Left lung (tissue), 14 donors: ENCODE measurements at places on chromosomes 7 and 10. TPM values are rescaled to one million over a fixed set of nuclear protein-coding genes. Genes with fewer than 3 reads are reported as not detected.

Gene CTAGE6
- 0.27 TPM for polyA plus RNA-seq

Gene PDE1C
- 2.0 TPM for polyA plus RNA-seq

DNA sequence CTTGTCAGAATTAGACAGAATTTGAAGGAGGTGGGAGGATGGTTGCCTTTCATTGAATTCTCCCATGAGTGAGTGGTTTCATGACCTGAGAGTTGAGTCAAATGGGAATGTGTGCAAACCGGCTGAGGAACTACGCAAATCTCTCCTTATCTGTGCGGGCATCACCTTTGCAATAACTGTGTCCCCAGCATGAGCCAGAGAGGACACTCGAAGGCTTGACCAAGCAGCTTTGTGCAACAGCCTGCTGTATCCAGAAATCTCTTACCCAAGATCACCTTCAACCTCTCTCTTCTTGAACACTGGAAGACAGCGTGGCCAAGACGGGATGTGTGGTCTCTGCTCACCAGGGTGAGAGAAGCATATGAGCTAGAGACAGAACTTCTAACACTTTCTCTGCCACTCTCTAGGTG lies 93.8 kb upstream of the IKZF1 start:
- H3K4me3 ChIP-seq = no peak overlapping the region
- no peak for DNase-seq
- H3K4me1 ChIP-seq = peaks cover 59% of the 10 kb centered on the region
- H3K27ac ChIP-seq = peak overlapping the region; percentile 50

GRCh38 chr7:143394777-143395176 lies 13.6 kb downstream of the ZYX start:
- no peak overlapping the region for H3K27ac ChIP-seq
- H3K4me3 ChIP-seq = no peak overlapping the region
- H3K36me3 ChIP-seq = no peaks in the 10 kb centered on the region
- no peak for DNase-seq

Gene SKIDA1
- 4.2 TPM for polyA plus RNA-seq

GRCh38 chr10:84907461-84908009 lies 579.1 kb downstream of the CCSER2 start:
- H3K27me3 ChIP-seq = no peaks in the 10 kb centered on the region
- no peak overlapping the region for H3K4me3 ChIP-seq
- H3K36me3 ChIP-seq = no peaks in the 10 kb centered on the region
- no peak for DNase-seq
- H3K27ac ChIP-seq = no peak overlapping the region

GRCh38 chr10:27490807-27491206 lies 13.3 kb upstream of the RAB18 start:
- H3K4me1 ChIP-seq = no peaks in the 10 kb centered on the region

DNA sequence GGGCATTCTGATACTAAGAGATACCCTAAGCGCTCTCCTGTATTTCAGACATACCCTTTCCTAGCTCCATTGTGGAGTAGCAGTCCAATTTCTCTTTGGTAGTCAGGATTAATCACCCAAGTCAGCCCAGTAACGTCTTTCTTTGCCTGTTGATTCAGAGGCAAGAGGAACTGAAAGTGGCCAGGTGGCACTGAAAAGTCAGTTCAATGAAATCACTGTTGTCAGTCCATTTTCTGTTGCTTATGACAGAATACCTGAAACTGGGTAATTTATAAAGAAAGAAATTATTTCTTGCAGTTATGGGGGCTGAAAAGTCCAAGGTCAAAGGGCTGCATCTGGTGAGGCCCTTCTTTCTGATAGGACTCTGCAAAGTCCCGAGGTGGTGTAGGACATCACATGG lies 40.2 kb downstream of the ANKRD61 start:
- no peak for DNase-seq
- H3K27ac ChIP-seq = no peak overlapping the region
- H3K27me3 ChIP-seq = no peaks in the 10 kb centered on the region
- peaks cover 9% of the 10 kb centered on the region for H3K4me1 ChIP-seq
- H3K36me3 ChIP-seq = no peaks in the 10 kb centered on the region
- H3K4me3 ChIP-seq = no peak overlapping the region

Gene FBXL13
- polyA plus RNA-seq = 4.5 TPM

- no peak overlapping the region for H3K27ac ChIP-seq
- no peaks in the 10 kb centered on the region for H3K27me3 ChIP-seq
- H3K4me1 ChIP-seq = peaks cover 19% of the 10 kb centered on the region
- no peak for DNase-seq
- H3K4me3 ChIP-seq = no peak overlapping the region
Observed at GRCh38 chr10:11573497-11573896, 38.0 kb downstream of the USP6NL start.

DNA sequence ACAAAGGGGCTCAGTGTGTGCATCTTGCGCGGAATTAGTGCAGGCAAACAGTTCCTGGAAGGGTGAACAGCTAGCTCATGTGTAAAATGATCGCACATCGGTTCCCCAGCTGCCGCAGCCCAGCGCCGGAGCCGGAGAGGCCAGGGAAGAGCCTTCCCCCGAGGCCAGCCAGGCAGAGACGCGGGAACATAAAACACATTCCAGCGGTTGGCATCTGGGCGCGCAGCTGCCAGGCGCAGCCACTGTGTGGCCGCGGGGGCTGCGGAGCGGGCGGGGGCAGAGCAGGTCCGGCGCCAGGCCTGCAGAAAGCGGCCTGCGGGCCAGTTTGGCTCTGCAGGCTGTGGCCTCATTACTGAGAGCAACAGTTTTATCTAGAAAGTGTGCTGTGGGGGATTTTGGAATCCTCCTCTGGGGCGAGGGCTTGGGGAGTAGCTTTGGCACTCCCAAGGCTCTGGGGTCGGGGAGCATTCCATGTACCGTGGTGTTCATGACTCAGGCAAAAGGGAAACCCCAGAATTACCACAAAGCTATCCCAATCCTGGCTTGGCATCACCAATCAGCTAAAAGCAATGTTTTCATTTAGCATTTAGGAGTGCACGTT lies 74.3 kb downstream of the SAMD9 start:
- H3K36me3 ChIP-seq = no peaks in the 10 kb centered on the region
- no peaks in the 10 kb centered on the region for H3K27me3 ChIP-seq
- DNase-seq = peak; percentile 27
- no peak overlapping the region for H3K27ac ChIP-seq
- H3K4me1 ChIP-seq = no peaks in the 10 kb centered on the region
- no peak overlapping the region for H3K4me3 ChIP-seq

Gene BRAT1
- 33.7 TPM for polyA plus RNA-seq

Gene NAT16
- 0.27 TPM for polyA plus RNA-seq

- DNase-seq = no peak
- no peaks in the 10 kb centered on the region for H3K4me1 ChIP-seq
- no peak overlapping the region for H3K27ac ChIP-seq
- H3K27me3 ChIP-seq = no peaks in the 10 kb centered on the region
- H3K4me3 ChIP-seq = no peak overlapping the region
Observed at GRCh38 chr7:25429731-25430130, 201.4 kb upstream of the NPVF start.

GRCh38 chr10:7035126-7035761 lies 375.6 kb downstream of the SFMBT2 start:
- no peaks in the 10 kb centered on the region for H3K36me3 ChIP-seq
- no peaks in the 10 kb centered on the region for H3K27me3 ChIP-seq
- no peak overlapping the region for H3K4me3 ChIP-seq
- no peaks in the 10 kb centered on the region for H3K4me1 ChIP-seq
- no peak for DNase-seq
- no peak overlapping the region for H3K27ac ChIP-seq

Gene UPK3BL1
- polyA plus RNA-seq = 7.5 TPM
